ENCODE measurements at places on chromosomes 4 and X.

DNA sequence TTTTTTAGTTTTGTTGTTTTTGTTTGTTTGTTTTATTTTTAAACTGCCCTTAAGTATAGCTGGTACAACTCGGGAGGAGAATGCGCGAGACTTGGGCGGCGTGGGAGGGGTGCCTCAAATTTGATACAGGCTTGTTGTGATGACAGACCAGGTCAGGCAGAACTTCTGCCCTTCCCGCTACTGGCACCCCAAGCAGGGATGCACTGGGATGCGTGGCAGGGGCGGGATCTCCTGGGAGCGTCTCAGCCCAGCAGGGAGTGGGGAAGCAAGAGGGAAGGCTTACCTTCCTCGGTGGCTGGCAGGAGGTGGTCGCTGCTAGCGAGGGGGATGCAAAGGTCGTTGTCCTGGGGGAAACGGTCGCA lies 851 bp downstream of the SFRP2 start:
- no peak for DNase-seq

DNA sequence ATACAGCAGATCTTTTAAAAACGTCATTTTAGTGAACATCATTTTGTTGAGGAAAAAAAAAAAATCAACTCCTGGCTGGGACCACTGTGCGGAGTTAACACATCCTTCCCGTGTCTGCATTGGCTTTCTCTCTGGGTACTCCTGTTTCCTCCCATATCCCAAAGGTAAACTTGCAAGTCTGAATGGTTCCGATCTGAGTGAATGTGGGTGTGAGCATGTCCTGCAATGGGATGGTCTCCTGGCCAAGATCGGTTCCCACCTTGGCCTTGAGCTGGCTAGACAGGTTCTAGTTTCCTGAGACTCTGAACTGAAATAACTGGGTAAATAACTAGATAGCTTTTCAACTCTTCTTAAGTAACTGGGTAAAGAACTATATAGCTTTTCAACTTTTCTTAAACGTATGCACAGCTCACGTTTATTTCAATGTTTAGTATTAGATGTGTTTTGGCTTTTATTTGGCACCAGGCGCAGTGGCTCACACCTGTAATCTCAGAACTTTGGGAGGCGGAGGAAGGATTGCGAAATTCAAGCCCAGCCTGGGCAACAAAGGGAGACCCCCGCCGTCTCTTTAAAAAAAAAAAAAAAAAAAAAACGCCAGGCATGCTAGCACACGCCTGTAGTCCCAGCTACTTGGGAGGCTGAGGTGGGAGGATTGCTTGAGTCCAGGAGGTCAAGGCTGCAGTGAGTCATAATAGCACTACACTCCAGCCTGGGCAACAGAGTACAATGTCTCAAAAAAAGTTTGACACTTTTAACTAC lies 14.0 kb downstream of the RBMX start:
- DNase-seq, result no peak

DNA sequence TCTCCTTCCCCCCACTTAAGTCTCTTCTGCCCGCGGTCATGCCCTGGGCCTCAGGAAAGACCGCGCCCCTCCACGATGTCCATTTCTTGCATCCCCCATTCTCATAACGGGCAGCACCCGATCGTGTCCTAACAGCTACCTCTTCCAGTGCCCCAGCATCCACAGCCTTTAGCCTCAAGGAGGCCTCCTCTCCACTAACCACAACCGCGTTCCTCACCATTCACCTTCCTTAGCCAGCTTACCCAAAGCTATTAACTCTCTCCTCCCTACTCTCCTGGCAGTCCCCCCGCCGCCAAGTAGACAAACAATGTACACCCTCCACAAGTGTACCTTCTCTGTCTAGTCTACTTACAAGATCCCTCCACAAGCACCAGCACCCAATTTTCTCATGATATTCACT lies 58.6 kb upstream of the PAGE5 start:
- no peak for DNase-seq

DNA sequence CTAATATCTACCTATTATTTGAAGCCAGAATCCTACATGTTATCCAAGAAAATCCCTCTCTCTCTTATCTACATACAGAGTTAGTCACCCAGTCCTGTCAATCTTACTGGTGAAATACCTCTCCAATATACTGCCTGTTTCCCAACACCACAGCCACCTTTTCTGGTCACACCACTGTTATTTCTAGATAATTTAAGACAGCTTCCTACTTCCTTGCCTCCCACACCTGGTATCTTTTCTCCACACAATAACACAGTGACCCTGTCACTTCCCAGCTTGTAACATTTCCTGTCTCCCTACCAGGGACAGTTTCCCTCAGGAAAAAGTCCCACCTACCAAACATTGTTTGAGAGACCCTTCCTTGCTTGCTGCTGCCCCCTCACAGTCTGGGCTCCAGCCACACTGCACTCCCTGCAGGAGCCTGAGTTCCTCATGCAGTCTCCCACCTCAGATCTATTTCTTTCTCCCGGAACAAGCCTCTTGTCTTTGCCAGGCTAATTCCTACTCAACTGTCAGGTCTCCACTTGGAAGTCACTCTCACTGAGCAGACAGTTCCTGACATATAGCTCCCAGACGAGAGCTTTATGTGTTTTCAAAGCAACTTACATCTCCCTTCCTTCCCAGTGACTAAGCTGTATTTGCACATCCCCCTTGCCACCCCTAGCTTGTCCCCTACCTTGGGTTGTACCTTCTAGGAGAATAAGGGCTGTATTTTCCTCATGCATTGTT lies 73.6 kb upstream of the QRFPR start:
- DNase-seq, result no peak

- no peak for DNase-seq
These were observed 107.2 kb downstream of the TRIML1 start for GRCh38 chr4:188246488-188246887.

DNA sequence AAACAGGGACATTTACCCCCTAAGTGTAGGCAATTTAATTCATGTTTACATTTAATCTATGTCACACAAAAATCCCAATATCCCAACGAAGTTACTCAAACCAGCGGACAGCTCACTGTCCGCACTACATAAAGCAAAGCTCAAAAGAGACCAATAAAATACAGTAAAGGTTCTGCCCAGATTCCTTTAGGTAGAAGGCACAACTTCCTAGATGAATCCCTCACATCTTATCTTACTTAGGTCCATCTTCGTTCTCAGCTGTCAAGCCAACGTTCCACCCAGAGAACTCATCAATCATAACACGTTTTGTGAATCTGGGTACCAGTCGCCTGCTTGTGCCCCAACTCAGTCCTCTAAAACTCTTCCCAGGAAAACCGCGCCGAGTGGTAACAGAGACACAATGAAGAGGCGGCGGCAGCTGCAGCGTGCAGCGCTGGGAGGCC lies 1.7 kb downstream of the HNRNPDL start:
- no peak for DNase-seq

- DNase-seq, result no peak
These were observed 210.0 kb downstream of the KLHL4 start for GRCh38 chrX:87727620-87728019.

- no peak for DNase-seq
These were observed 209.9 kb downstream of the CPE start for GRCh38 chr4:165588534-165589315.

- DNase-seq, result no peak
These were observed 76.2 kb downstream of the COL4A6 start for GRCh38 chrX:108362026-108362425.

DNA sequence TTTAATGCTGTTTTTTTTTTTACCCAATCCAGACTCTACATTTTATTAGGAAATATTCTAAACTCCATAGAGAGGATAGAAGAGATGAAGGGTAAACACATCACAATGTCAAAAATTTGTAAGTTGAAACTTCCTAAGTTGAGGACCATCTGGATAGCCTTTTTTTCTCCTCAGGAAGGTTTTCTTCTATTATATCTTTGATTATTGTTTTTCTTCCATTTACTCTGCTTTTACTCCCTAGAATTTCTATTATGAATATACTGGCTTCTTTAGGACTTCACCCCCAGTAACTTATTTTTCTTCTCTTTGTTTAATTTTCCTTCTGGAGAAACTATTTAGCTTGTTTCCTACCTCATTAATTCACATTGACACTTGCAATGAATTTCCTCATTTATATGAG lies 71.2 kb upstream of the SLIT2 start:
- DNase-seq, result no peak

- no peak for DNase-seq
These were observed 24.4 kb upstream of the ZNF718 start for GRCh38 chr4:99863-100262.

GRCh38 chr4:159103384-159103990 lies 608 bp downstream of the RAPGEF2 start:
- DNase-seq, result peak; percentile 47

DNA sequence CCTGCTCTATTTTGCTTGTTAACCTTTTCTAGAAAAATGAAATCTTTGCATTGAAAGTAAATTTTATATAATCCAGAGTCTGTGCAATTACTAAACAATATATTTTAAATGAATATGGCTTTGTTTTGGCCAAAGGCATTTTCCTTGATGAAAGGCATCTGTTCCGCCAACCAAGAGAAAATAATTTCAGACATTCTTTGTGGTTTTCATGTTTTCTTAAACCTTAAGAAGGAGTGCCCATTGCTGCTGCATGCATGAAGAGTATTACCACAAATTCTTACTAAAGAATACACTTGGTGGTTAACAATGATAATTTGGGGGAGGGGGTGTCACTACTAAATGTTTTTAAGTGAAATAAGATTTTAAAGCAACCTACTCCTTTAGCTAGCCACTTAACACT lies 2.7 kb upstream of the PDGFC start:
- DNase-seq, result no peak

DNA sequence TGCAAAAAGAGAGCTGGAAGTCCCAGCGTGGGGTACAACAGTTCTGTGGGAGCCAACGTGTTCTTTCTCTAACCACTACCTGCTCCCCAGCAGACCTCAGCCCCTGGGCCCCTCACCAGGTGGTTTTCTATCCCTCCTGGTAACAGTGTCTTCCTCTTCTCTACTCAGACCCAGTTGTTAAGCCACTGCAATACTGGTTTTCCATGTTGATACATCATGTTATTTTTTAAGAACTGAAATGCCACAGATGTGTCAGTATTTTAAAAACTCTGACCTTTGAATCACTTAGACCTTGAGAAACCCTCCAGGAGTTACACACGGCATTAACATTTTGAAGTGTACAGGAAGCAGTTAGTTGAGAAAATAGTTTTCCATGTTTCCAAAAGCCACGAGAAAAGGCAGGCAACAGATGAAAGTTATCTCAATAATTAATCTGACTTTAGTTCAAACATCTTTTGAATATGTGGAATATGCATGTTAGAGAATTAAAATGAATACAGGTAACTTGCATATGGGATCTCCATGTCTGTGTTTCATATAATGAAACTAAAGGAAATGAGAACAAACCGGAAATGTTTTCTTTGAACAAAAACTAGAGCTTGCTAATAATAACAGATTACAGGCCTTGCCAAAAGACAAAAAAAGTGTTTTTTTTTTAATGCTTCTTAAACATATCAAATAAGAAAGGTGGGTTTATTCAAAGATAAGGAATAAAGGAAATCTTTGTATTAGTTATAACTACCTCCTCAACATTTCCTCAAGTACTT lies 108.8 kb downstream of the ZNF827 start:
- DNase-seq, result no peak

- DNase-seq, result no peak
These were observed 18.0 kb upstream of the XPNPEP2 start for GRCh38 chrX:129720741-129721140.

DNA sequence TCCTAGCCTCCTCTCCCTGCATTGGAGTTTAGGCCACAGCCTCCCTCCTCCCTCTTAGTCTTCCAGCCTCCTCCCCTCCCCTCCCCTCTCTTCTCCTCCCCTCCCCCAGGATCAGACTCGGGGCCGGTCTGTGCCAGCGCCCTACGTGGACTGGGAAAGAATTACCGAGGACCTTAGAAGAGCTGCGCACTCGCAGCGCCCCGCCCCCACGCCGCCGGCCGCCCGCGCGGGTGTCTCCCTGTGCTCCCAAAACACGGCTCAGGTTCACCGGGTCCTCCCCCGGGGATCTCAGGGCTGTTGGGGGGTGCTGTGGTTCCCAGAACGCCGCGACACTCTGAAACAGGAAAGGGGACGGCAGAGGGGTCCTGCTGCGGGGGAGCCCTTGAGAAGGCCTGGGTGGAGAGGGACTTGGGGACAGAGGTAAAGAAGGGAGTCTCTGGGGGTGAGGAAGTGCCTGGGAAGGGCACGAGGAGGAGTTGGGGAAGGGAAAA lies 122.3 kb upstream of the TBL1X start:
- DNase-seq, result peak; percentile 75

GRCh38 chr4:182486881-182487280 lies 243.7 kb downstream of the TENM3 start:
- no peak for DNase-seq

DNA sequence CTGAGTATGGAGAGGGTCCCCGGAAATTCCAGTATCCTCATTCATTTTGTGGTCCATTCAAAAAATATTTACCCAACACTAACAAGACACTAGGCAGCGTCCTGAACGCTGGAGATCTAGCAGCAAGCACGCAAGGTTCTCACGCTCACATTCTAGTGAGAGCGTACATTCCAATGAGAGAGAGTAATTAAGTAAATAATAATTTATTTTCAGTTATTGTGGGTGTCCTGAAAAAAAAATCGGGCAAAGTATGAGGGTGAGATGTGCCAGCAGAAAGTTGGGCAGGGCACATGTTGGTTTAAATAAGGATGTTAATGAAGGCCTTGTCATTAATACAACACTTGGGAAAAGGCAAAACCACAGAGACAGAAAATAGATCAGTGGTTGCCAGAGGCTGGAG lies 4.0 kb upstream of the TMEM156 start:
- DNase-seq, result no peak

DNA sequence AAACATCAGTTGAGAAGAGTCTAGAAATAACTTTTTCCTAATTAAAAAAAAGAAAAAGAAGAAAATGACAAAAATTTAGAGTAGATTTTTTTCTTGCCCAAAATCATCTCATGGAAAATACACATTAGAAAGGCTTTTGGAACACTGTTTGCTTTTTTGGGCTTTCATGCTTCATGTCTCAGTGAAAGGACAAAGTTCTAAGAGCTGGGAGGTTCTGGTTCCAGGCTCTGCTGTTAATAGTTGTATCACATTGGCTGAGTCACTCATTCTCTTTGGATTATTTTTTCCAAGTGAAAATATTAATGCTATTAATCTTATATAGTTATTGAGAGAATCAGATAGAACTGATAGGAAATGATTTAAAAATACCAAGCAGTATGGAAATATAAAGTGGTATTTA lies 32.9 kb upstream of the ETNPPL start:
- DNase-seq, result no peak

DNA sequence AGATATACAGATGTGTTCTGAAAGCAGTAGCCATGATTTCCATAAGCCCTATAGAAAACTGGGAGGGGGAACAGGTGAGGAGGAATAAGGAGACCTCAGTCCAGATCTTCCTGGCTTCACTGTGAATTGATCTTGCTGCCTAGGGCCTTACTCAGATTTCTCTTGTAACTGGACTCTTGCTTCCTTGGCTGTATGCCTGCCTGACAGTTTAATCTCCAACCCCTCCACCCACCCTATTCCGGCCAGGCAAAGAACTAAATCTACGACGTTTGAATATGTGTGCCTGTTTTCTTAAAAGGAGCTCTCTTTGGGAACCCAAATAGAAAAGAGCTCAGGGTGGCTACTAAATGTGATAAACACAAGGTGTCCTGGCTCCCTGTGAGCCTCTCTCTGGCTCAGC lies 173.0 kb downstream of the GPC3 start:
- DNase-seq, result no peak

GRCh38 chrX:13109817-13110216 lies 65.4 kb upstream of the FAM9C start:
- no peak for DNase-seq

Measured in CD4-positive, alpha-beta T cell (primary cell).